ENCODE measurements at places on chromosomes 5 and 9. TPM values are rescaled to one million over a fixed set of nuclear protein-coding genes. Genes with fewer than 3 reads are reported as not detected.

The SLC4A9 gene
- total RNA-seq = not detected

The PCDHGA11 gene
- total RNA-seq = 0.30 TPM

The CLTA gene
- 218 TPM for total RNA-seq

The OMD gene
- 1.4 TPM for total RNA-seq

The TAS2R1 gene
- not detected for total RNA-seq
